ENCODE measurements at places on chromosomes 11 and 22.

DNA sequence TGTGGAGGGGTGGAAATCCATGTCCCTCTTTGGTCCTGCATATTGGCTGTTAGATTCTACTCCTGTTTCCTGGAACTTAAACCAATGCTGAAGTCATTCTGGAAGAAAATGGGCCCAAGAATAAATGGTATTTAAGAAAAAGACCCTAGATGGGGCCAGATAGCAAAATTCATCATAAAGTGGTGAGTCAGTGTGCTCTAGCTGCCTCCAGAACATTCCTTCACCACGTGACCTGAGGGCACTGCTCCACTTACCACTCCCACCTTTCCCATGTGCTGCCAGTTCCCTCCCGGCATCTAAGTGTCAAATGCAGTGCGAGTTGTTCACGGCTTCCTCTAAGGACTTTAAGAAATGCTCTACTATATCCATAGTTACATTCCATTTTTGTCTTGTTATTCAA, 30.9 kb upstream of the NAP1L4 start:
- DNase-seq: no peak

- no peak for DNase-seq
These were observed 44.9 kb downstream of the PLEKHA7 start for GRCh38 chr11:16969010-16969999.

GRCh38 chr11:20712912-20713311, 43.5 kb downstream of the NELL1 start:
- DNase-seq: no peak

DNA sequence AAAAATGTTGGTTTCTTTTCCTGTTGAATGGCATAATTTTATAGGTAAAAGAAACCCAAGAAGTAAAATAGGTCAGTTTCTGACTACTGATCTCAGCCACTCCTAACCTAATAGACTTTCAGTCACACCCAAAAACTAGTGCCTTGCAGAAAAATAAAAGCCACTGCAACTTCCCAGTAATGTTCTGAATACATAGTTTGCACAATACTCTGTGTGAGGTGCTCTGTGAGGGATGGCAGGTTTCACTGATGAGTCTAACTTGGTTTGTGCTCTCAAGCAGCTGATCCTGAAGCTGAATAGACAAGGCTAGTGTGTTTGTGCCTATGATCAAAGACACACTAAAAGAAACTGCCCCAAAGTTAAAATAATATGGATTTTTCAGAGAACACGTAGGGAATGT, 758.3 kb downstream of the NELL1 start:
- DNase-seq: no peak

DNA sequence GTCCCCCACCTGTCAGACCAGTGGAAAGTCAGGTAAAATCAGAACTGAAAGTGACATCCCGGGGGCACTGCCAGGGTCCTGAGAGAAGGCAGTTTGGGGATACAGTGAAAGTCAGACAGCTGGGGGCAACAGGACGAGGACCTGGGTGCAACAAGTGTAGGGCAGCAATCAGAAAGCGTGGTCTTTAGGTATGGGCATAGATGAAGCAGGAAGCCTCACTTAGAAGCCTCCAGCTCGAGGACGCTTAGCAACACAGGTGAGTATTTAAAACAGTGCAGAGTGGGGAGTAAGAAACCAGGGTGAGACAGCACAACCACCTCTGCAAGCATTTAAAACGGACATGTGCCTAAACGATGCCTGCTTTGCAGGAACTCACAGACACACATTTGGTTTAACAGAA, 64.6 kb upstream of the POU2AF1 start:
- DNase-seq: no peak

DNA sequence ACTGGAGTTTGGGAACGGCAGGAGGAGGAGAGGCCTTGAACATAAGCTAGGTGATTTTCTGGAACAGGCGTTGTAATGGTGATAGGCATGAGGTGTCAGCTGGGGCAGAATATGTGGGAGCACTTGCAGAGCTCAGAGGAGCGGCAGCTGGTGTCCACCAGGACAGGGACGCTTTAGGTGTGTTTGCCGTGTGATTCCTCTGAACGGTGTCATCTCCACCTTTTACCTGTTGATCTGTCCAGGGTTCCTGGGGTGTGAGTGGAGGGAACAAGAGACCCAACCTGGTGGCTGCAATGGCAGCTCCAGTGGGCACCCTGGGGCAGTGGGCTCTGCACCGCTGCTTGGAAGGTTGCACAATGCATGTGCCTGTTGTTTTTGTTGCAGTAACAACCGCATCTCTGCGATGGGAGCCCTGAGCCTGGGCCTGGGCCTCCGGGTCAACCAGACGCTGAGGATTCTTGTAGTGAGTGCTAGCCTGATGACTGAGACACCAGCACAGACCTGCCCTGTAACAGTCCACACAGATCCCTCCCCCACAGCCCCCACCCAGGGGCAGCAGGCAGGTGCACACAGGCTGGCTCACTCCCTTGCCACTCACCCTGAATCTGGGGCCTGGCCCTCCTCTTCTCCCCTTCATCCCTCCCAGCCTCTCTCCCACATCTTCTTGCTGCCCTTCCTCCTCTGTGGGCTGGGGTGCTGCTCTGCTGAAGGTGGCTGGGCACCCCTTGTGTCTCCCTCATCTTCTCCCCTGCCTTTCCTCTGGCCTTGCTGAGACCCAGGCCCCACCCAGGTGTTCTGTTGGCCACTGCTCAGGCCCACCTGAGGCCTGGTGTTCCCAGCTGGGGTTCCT, 9.2 kb downstream of the LRRC74B start:
- DNase-seq: no peak

DNA sequence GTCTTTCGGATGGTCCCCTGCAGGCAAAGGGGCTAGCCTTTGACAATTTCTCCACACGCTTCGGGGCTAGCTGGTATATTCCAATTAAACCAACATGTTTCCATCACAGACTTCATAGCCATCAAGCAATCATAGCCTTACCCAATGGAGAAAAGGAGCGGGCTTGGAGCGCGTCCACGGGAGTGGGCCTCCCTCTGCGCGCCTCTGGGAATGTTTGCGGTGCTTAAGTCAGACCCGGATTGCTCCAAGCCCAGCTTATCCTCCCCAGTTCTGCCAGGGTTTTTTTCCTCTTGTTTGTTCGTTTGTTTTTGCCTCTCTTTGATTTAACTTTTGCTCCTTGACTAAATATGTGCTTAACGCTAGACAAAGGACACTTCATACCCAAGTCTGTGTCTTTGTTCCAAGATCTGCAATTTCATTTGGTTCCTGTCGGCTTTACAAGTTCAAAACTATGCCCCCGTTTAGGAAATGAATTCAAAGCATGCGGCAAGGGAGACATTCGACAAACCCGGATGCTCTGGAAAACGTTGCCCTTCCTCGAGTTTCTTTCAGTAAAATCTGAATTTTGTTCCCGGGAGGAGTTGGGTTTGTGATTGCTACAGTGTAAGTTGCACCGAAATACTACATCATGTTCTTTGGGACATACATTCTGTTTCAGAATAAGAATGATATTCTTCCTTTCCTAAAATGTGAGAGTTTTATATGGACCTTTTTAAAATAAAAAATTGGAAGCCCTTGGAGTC, 1.0 kb upstream of the GLB1L2 start:
- DNase-seq: no peak

DNA sequence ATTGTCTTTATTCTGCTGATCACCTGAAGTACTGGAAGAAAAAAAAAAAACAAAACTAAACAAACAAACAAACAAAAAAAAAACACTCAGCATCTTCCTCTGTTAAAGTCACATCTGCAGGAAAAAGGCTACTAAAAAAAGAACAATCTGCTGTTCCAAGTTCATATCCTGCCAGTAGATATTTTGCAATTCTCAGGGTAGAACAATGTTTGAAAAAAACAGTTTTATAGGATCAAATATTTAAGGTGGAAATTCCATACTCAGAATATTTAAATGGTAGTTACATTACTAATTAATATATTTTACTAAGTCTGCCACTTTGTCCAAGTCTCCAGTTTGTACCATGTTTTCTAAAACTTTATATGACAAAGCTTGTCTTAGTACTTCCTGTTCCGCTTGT, 175.2 kb downstream of the SBF2 start:
- DNase-seq: no peak

DNA sequence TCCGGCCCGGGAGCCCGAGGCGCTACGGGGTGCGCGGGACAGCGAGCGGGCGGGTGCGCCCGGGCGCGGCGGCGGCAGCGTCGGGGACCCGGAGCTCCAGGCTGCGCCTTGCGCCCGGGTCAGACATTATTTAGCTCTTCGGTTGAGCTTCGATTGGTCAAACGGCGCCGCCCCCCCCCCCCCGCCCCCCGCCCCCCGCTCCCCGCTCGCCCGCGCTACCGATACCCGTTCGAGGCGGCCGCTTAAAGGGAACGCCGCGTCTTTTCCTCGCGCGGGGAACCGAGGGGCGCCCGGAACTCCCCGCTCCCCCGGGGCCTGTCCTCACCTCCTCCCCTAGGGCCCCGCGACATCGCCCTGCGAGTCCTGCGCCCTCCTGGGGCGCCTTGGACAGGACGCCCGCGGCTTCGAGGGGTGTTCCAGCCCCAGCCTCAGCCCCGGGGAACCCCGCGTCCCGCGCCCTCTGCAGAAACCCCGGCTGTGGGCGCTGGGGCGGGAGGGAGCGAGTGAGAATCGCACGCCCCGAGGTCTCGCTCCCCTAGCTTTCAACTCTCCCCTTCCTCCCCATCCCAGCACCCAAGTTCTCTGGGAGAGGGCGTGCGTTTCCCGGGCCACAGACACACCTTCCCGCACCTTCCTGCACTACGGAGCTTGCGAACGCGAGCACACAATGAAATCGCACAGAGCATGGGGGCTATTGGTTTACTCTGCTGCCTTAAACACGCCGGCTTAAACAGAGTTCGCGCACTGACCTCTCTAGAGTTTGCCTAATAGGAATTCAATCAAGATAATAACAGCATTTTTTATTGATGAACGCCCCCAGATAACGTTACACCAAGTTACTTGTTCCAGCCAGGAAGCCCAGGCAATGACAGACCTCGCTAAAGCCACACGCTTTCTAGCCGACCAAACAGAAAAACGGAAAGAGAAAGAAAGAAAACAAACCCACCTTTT, at the start of gene BDNF:
Gene BDNF (minus strand): TSS at position 105 of the 951 bp plus-strand sequence. CDS start 41,891 bp downstream, outside the sequence.
- DNase-seq: no peak

- DNase-seq: no peak
These were observed 131.1 kb downstream of the MED15 start for GRCh38 chr22:20638507-20638870.

GRCh38 chr11:68831124-68831523, 10.6 kb downstream of the CPT1A start:
- DNase-seq: no peak

- no peak for DNase-seq
These were observed 15.5 kb upstream of the RAC2 start for GRCh38 chr22:37259540-37260029.

DNA sequence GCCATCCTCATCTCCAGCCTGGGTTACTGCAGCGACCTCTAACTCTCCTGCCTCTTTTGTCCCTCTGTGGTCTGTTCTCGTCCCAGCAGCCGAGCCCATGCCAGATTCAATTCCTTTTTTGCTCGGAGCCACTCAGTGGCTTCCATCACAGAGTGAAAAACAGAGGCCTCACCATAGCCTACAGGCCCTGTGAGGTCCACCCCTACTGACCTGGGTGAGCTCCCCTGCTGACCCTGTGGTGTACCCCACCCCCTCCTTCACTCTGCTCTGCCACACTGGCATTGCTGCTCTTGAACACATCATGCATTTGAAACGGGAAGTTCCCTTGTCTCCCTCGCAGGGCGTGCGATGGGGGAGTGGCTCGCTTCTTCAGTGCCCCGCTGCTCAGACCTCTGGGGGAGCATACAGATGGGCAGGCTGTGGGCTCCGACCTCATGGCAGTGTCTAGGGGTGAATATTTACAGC, 2.1 kb downstream of the AIP start:
- DNase-seq: peak; percentile 59

DNA sequence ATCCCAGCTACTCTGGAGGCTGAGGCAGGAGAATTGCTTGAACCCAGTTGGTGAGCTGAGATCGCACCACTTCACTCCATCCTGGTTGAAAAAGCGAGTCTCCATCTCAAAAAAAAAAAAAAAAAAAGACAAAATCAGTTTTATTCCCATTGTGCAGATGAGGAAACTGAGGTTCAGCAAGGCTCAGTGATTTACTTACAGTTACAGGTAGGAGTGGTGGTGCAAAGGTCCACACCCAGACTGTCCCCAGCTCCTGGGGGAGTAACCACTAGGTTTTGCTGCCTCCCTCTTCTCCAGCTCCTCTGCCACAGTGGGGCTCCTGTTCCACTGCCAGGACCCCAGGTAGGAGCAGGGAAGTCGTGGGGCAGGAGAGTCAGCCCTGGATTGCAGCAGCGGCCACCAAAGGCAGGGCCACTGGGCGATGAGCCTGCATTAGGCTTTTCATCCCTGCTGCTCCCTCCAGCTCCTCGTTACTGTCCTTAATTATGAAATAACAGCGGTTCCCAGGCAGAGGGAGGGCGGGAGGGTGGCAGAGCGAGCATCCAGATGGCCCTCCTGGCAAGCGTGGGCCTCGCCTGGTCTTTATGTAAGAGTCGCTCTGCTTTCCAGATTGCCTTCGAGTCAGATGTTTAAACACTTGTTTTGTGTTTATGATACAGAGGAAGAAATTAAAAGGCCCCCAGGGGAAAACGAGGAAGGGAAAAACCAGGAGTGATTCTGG, 15.5 kb upstream of the RASD2 start:
- no peak for DNase-seq

- no peak for DNase-seq
These were observed 179.4 kb downstream of the ARHGAP42 start for GRCh38 chr11:100866453-100866852.

- no peak for DNase-seq
These were observed 3.6 kb upstream of the MAPK8IP1 start for GRCh38 chr11:45881708-45882368.

DNA sequence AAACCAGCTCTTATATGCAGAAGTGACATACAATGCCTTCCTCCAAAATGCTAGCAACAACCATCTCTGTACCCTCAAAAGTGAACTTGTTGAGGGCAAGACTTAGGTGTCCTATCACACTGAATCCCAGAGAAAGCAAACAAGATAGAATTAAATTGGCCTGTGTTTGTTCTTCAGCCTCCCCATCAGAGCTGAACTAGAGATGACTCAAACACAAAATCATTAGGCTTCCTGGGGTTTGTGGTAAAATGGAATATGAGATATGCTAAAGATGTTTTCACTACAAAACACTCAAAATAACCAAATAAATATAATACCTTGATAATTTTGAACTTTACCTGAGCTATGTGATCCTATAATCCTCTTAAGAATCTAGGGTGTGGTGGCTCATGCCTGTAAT, 31.6 kb downstream of the ZNF214 start:
- no peak for DNase-seq

DNA sequence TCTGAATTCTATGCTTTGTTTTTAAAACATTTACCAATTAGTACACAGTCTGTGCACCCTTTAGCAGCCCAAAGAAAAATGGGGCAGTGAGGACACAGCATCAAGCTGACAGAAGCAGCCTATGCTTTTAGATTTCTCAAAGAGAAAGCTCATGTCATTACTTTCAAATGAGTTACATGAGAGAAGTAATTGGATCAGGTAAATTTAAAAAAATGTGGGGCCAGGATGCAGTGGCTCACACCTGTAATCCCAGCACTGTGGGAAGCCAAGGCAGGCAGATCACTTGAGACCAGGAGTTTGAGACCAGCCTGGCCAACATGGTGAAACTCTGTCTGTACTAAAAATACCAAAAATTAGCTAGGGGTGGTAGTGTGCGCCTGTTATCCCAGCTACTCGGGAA, 57.7 kb downstream of the APOL5 start:
- DNase-seq: no peak
